Activated CD4-positive, alpha-beta T cell treated with anti-CD3 and anti-CD28 coated beads for 4 hours (primary cell): ENCODE measurements at places on chromosomes 6 and 20.

- no peak for DNase-seq
Measured at GRCh38 chr6:73207221-73207837, 18.0 kb downstream of the KHDC1L start.

- no peak for DNase-seq
Measured at GRCh38 chr6:21531393-21531792, 62.2 kb upstream of the SOX4 start.

GRCh38 chr6:146339716-146340115 is 203.9 kb upstream of the RAB32 start:
- DNase-seq, result no peak

DNA sequence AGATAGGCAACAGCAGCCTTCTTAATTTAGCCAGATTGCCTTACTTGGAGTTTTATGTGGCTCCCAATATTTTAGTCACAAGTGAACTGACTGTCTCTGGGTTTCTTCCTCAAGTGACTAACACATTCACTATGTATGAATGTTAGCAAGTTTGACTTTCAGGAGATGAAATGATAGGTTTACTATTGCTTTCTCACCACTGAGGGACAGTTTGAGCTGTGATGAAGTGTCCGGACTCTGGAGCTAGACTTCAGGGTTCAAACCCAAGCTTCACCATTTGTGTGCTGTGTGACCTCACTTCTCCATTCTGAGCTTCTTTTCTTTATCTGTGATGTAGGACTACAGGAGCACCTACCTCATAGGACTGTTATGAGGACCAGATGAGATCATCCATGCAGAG is 8.2 kb downstream of the DHX35 start:
- DNase-seq, result no peak

GRCh38 chr20:58043236-58044140 is 185.0 kb downstream of the ANKRD60 start:
- DNase-seq, result no peak

- DNase-seq, result no peak
Measured at GRCh38 chr6:113558966-113559365, 298.2 kb upstream of the MARCKS start.

- no peak for DNase-seq
Measured at GRCh38 chr6:168589275-168589674, 148.3 kb downstream of the SMOC2 start.

DNA sequence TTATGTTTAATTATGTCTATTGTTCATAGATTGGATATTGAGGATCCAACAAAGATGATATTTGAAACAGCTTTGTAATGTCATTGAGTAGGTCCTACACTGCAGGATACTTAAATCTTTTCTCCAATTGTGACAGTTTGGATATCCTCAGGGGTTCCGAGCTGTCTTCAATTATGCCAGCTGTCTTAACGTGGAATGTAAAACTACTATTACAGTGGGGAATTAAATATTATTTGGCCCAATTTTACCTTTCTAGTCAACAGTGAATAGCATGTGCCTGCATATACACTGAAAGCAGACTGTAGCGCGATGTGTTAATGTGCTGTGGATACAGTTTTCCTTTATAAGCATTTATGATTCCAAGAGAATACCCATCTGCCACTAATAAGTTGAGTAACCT is 156.9 kb downstream of the GRIK2 start:
- DNase-seq, result no peak

DNA sequence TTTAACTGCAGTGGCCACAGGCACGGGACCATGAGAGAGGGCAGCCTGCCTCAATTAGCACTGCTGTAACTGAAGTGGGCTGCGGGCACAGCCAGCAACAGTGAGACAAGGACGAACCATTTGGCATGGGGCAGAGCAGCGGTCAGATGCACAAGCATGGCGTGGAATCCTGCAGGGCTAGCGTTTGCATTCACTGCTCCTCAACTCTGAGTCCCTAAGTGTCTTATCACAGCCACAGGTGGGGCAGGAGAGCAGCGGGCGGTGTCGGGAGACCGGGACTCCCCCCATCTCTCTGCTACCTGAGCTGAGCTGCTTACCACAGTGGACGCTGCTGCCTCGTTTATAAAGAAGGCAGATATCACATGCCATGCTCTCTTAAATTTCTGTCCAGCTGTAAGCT is 31.3 kb upstream of the PDE10A start:
- DNase-seq, result no peak

DNA sequence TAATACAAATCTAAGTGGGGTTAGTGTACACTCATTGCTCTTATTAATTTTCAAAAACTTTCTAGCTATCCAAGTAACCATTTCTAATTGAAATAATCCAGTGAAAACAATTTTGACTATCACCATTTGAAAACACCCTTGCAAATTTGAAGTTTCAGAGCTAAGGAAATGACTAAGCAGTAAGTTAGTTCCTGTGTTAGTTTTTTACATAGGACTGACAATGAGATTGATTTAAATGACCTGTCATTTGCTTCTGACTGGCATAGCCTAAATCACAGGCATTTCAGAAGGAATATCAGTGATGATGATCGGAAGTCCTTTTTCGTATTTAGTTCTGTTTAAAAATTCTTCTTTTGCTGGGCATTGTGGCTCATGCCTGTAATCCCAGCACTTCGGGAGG is 27.0 kb downstream of the STK4 start:
- no peak for DNase-seq

DNA sequence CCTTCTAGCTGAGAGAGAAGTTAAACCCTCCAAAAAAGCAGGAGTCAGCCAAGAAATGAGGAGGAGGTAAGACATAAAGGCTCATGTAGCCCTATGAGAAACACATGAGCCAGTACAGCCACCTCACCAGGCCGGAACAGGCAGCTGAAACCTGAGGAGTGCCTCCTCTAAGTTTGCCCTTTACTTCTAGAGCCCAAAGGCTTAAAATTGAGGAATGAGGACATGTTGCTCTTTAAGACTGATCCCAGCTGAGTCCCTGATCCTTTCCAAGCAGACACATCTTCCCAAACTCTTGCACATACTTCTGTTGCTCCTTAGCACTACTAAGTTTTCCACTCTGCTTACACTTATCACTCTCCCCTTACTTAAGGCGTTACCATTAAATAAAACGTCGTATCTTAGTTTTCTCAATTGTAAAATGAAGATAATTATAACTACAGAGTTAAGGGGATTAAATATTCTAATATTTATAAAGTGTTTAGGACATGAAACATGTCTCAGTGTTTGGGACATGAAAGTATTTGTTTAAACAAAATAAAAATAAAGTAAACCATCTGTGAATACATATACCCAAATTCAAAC is 124.0 kb downstream of the OGFRL1 start:
- DNase-seq, result no peak

GRCh38 chr6:48670546-48670945 is 559.5 kb upstream of the PTCHD4 start:
- DNase-seq, result no peak

DNA sequence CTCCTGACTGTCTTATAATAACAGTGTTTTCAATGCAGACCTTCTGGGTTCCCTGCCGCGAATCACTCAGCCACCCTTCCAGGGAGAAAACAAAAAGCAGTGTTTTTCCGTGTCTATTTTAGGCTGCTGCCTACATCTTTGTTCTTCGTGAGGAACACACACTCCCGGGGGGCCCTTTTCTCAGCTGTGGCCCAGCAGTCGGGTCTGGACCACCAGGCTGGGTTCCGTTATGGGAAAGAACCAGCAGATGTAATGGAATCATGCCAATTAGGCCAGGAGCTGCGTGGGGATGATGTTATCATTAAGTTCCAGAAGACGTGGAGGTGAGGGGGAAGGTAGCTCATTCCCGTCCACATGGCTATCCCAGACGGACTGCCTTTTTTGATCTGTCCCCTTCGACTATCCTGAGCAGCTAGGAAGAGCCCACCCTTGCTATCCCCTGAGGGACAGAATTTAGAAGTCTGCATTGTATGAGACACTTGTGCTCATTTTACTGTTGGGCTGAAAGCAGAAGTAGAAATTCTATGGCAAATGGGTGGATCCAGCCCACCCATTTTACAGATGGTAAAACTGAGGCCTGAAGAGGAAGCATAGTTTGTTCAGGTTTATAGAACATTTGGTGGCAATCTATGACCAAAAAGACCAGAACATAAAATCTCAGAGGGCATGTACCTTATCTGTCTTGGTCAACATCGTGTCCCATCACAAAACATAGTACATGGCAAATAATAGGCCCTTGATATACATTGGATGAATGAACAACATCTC is 54.5 kb downstream of the KCNB1 start:
- no peak for DNase-seq

DNA sequence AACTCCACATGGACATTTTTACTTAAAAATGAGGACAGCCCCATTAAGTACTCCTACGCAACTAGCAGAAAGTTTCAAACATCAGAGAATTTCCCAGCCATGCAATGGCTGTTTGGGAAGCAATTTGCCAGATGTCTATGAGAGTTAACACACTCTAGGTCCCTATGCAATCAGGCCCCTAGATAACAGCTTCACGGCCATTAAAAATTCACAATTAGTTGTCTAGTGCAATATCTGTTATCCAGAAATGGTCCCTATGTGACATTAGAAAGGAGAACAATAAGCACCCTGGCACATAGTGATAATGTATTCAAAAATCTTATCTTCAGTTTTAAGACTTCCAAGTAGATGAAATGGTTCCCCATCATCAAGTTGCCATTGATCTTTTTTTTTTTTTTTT is 174.3 kb upstream of the NRSN1 start:
- no peak for DNase-seq

DNA sequence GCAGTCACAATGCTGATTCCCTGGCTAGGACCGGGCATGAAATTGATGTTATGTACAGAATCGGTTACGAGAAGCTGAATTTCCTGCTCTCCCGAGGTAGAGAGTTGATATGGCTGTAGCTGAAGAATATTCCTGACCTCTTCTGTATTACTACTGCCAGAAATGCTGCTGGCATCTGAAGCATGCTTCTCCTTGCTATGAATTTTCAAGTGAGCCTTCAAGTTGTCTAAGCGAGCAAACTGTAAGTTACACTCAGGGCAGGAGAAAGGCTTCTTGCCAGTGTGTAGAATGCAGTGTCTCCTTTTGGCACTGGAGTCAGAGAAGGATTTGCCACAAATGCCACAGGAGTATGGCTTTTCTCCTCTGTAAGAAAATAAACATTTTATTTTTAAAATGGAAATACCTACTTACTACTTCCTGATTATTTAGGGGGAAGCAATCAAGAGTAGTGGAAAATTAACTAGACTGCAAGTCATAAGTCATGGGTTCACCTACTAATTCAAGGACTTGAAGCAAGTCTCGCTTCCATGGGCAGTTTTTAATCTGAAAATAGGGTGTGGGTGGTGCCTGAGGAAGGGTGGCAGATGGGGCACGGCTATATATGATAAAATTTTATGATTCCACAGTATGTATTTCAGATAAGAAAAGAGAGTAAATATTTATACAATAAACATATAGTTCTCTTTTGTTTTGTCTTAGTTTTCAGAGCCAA is 10.8 kb upstream of the MICAL1 start:
- DNase-seq, result no peak

GRCh38 chr6:23081701-23082100 is 512.3 kb downstream of the HDGFL1 start:
- DNase-seq, result no peak

- no peak for DNase-seq
Measured at GRCh38 chr6:137315081-137315480, 95.9 kb upstream of the IFNGR1 start.

- no peak for DNase-seq
Measured at GRCh38 chr20:60482221-60483008, 524.2 kb downstream of the CDH26 start.

- DNase-seq, result no peak
Measured at GRCh38 chr20:38602185-38602581, 574 bp downstream of the ARHGAP40 start.

DNA sequence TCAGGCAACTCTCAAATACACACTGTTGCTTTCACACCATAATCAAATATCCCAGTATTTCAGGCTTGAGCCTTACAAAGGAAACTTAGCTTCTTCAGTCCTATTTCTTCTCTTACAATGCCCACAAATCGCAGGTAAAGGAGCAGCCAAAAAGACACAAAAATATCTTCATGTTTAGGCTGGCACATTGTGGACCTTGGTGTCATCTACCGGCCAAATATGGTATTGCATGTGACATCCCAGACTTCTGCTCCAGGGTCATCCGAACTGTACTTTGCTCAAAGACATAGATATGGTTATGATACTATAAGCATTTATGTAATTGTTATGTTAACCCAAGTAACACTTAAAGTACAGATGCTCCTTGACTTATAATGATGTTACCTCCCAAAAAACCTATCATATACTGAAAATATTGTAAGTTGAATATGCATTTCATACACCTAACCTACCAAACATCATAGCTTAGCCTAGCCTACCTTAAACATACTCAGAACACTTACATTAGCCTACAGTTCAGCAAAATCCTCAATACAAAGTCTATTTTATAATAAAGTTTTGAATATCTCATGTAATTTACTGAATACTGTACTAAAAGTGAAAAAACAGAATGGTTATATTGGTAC is 4.6 kb downstream of the OR2H2 start:
- DNase-seq, result peak; percentile 26

DNA sequence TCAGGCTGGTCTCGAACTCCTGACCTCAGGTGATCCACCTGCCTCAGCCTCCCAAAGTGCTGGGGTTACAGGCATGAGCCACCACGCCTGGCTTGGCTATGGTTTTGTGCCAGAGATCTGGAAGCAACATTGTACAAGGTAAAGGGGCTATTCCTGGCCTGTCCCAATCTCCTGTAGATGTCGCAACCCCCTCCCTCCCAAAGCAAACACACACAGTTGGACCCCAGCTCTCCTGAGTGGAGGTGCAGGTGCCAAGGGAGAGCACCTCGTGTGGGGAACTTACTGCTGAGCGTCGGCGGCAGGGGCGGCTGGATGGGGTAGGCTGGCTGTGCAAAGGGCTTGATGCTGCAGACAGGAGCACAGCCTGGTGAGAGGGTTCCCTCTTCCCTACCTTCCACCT is 8.8 kb downstream of the RPL10A start:
- DNase-seq, result no peak

DNA sequence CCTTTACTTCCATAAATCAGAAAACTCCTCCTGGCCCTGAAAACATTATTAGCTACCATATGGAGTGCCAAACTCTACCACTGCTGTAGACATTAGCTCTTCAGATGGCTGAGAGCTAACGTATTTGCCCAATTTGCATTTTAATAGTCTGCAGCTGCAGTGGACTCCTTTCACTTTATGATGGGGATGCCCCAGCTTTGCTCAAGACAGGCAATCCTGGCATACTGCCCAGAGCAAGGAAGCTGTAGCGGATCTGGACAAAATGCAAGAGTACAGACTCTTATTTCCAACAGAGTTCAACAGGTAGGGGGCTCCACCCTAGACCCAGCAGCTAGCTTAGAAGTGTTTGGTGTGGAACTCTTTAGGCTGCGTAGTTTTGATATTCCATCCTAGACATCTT is 246.7 kb downstream of the FOXC1 start:
- DNase-seq, result no peak

DNA sequence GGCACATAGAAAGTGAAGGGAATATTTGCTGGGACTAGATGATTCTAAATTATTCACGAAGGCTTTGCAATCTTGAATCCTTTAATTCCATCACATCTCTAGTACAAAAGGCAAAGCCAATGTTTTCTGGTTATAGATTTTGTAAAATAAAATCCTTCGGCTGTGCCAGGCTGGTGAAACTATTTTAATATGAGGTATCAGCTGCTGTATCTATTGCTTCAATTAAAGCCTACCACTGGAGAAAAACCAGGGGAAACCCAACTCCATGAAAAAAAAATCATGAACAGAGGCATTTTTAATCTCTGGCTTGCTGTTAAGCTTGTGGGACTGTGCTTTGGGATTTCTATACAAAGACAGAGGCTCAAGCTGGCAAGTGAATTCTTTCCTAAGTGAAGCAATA is 271.8 kb downstream of the QKI start:
- DNase-seq, result no peak
